Calu3 (cell line): ENCODE measurements at places on chromosomes 12 and 14. TPM values are rescaled to one million over a fixed set of nuclear protein-coding genes. Genes with fewer than 3 reads are reported as not detected.

OTX2 gene
- total RNA-seq, result not detected in 2 replicates

TSPAN19 gene
- total RNA-seq, result not detected in 2 replicates

FBLN5 gene
- 0.39 and 0.90 TPM in 2 replicates for total RNA-seq

KRT78 gene
- 0.59 and 0.69 TPM in 2 replicates for total RNA-seq

KMT2D gene
- 72.9 and 79.7 TPM in 2 replicates for total RNA-seq

NINJ2 gene
- total RNA-seq, result not detected in 2 replicates
